ENCODE measurements at places on chromosomes 3 and 15.
A peak's percentile ranks its signal among the peaks of the same experiment; 100 is the strongest.

DNA sequence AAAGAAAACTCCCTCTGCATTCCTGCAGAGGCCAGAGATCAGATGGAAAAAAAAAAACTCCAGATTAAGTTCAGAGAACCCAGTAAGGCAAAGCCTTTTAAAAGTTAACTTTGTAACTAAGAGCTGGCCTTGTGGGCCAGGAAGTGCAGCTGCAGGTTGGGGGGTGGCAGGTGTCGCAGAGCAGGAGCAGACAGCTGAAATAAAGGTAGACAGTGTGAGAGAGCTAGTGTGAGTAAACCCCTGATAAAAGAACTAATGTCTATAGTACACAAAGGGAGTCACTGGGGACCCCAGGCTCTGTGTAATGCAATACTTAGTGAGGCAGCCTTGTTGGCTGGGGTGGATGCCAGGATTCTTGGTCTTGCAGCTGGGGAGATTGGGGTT, 42.1 kb downstream of the PPCDC start:
- DNase-seq = no peak

DNA sequence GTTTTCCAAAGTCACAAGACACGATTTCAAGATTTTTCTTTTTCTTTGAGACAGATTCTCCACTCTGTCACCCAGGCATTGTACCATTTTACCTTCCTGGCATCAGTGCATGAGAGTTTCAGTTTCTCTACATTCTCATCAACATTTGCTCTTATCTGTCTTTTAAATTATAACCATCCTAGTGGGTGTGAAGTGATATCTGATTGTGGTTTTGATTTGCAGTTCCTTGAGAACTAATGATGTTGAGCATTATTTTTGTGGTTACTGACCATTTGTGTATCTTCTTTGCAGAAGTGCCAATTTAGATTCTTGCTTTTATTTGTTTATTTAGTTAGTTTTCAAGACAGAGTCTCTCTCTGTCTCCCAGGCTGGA, 41.2 kb downstream of the ADIPOQ start:
- no peak for DNase-seq

DNA sequence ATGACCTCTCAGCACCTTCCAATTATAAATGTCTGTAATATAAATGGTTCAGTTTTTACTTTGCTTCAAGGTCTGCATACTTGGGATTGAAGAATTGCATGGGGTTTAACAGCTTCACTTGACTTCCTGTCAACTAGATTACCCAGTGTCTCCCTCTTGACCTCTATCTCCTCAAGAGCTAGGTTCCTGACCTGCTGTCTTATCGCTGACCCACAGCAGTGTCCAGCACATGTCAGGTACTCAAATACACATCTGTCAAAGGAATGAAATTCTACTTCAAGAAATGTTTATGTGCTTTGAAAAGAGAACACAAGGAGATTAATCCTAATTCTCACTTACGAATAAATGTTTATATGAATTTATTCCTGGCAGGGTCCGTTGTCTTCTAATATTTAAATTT, 284.5 kb downstream of the SLC9A9 start:
- no peak for DNase-seq

- no peak for DNase-seq
Measured at GRCh38 chr3:42010530-42010929, 48.6 kb upstream of the ULK4 start.

DNA sequence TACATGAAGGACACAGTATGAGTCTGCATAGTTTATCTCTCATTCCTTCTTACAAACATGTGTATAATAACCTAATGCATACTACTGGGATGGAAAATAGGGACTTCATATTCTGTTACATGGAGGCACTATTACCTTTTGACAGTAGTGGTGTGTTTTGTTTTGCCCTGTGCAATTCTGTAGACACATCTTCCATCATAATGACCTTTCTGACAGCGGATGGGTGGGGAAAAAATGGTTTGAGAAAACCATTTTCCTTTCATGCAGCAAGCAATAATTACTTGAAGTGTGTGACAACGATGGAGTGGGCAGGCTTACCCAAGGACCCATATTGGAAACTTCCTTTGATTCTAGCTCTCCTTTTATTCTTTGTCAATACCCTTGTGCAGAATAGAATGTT, 153.6 kb upstream of the ONECUT1 start:
- DNase-seq = no peak

- DNase-seq = no peak
Measured at GRCh38 chr3:46692566-46692990, 901 bp downstream of the ALS2CL start.

DNA sequence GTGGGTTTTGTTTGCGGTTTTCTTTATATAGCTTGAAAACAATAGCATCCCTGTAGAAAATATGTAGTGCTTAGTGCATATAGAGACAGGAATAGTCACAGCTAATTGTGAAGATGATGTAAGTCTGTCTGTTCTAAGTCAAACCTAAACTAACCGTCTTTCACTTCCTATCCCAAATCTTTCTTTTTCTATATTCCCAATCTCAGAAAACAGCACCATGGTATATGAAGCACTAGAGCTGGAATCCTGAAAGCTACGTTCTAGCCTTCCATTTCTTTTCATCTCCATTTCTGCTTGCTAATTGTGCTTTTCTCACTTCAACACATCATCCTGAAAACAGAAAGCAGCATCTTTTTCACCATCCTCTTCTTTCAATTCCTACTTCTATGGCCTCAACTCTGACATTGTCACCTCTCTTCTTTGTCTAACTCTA, 1235.5 kb downstream of the ROBO2 start:
- no peak for DNase-seq

DNA sequence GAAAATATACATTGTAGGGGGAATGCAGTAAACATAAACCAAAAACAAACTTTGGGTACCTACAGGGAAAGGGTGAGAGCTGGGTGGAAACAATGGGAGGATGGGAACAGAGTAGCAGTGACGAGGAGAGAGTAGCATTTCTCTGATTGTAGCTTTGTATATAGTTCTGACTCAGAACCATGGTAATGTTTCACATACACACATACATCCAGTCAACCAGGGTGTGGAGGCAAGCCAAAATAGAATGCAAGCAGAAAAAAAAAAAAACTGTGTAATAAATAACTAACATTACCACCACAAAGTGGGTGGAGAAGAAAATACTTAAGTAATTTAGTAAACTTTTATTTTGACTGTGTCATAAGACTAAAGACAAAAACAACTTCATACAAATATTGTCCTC, 27.2 kb downstream of the BCL2A1 start:
- DNase-seq = peak; percentile 21

DNA sequence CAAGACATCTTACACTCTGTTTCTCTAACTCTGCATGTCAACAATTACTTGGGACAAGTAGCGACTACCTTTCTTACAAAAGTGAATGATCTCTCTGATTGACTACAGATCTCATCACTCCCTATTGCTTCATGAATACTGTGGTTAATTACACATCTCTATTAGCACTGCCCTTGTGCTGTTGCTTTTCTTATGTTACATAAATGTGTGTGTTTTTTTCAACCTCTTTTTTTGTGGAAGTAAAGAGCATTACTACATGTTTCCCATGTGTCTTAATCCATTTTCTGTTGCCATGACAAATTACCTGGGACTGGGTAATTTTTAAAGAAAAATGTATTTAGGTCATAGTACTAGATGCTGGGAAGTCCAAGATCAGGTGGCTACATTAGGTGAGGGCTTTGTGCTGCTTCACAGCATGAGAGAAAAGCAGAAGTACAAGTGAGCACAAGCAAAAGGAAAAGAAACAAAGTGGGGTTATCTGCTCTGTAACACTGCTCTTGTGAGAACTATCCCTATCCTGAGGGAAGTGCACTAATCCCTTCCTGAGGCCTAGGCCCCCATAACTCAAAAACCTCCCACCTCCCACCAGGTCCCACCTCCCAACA, 298.2 kb upstream of the SATB1 start:
- no peak for DNase-seq

GRCh38 chr15:80785811-80786354, 6.7 kb downstream of the CEMIP start:
- DNase-seq = no peak

- DNase-seq = no peak
Measured at GRCh38 chr15:74062236-74062635, 20.1 kb downstream of the GOLGA6A start.

- DNase-seq = peak; percentile 72
Measured at GRCh38 chr3:71955240-71956068, 170.5 kb upstream of the PROK2 start.

- no peak for DNase-seq
Measured at GRCh38 chr3:191919491-191920026, 458.6 kb downstream of the PYDC2 start.

- DNase-seq = no peak
Measured at GRCh38 chr3:119885746-119886530, 104.0 kb downstream of the NR1I2 start.

- DNase-seq = no peak
Measured at GRCh38 chr3:22734207-22734606, 468.9 kb upstream of the UBE2E2 start.

DNA sequence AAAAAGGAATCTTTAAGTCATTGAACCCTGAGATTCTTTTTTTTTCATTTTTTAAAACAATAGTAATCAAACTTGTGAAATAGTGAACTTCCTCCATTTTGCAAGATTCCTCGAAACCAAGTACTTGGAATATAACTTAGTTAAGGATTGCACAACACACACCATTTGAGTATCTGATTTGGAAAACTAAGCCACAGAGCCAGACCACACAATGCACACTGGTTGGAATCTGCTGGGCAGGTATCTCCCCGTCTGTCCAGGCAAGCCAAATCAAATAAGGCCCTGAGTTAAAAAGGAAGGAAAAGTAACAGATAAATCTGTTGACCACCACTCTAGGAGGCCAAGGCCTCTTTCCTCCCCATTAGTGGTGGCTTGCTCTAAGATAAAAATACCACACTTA, 177.5 kb upstream of the ICE2 start:
- DNase-seq = no peak
